ENCODE measurements at places on chromosomes 16 and 17. TPM values are rescaled to one million over a fixed set of nuclear protein-coding genes. Genes with fewer than 3 reads are reported as not detected.

- DNase-seq, result no peak
Measured at GRCh38 chr16:63461248-63461841, 1425.1 kb upstream of the CDH8 start.

GRCh38 chr17:41814195-41814594 lies 1.4 kb downstream of the FKBP10 start:
- DNase-seq, result no peak

DNA sequence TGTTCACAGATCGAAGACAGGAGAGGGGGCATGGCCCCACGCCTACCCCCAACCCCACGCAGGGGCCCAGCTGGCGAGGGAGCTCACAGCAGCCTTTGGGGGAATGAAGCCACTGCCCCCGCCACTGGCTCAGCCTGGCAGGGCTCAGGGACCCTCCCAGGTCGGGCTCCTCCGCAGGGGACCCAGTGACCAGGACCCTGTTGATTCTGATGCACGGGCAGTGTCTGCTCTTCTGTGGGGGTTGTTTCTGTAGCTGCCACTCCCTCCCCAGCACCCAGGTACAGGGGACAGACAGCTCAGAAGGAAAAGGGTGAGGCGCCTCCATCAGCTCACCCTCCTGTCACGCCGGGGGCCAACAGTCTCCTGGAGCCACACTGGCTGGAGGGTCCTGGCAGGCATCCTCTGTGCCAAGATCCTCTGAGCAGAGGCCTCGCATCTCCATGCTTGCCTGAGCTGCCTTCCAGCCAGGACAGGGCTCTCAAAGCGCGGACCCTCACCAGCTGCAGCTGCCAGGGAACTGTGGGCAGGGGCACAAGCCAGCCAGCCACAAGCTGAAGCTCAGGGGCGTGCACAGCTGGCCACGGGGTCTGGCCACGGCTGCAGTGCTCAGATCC lies 49.1 kb downstream of the ZNF778 start:
- DNase-seq, result no peak

GRCh38 chr17:77400445-77400870 lies 259.7 kb downstream of the SEC14L1 start:
- DNase-seq, result no peak

DNA sequence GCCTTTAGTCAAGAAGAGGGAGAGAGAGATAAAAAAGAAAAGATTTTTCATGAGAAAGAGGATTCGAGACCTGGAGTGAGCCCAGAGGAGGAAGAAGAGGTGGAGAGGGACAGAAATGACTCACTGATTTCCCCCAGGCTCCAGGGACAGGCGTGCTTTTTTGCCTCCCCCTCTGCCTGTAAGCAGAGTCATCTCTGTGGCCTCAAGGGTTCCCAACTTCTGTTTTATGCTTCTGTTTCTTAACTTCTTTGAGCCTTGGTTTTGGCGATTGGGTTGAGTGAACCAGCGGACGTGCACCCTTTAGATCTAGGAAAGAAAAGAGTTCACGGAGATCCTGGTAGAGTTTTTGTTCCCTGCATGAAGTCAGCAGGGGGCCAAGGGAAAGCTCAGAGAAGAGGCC lies 147.9 kb upstream of the NOL11 start:
- DNase-seq, result no peak

DNA sequence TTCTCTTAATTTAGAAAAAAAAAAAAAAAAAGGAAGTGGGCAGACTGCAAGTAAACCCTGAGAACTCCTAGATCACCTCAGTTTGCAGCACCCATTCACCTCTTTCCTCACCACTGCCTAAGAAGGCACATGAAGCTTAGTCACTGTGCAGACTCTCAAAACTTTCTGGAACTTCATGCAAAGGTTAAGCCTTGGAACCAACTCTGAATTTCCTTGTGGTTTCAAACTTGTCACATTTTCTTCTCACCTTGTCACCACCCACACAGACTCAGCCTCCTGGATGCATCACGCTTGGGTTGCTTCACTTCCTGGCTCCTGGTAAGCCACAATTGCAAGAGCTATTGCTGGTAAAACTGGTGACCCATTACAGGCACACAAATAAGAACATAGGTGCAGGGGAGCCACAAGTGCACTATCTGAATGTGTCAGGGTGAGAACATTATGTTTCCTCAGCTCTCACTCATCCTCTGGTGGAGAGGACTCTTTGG lies 15.0 kb upstream of the CPD start:
- DNase-seq, result peak; percentile 70

- DNase-seq, result no peak
Measured at GRCh38 chr17:683499-684254, 31.0 kb downstream of the VPS53 start.

Gene MYH13
- not detected for total RNA-seq

DNA sequence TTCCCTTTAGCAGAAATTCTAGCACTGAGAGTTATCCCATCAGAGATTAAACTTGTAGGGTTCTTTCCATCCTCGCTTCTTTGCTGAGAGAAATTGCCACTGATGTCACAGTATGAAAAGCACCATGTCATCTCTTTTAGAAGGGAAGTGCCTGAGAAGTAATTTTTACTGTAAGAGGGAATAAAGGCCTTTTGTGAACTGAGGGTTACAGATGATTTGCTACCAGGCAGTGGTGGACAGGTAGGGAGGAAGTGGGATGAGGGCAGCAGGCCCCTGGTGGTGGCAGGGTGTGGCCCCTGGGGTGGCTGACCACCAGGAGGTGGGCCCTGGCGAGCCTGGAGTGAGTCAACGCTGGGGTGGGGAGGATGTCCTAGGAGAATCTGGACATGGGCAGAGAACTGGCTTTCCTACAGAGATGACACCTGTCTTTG lies 6.4 kb upstream of the MILR1 start:
- DNase-seq, result no peak

GRCh38 chr17:64218066-64218465 lies 45.0 kb downstream of the TEX2 start:
- no peak for DNase-seq

- DNase-seq, result no peak
Measured at GRCh38 chr17:50523208-50523607, 9.3 kb upstream of the EPN3 start.

Gene GLTPD2
- not detected for total RNA-seq

DNA sequence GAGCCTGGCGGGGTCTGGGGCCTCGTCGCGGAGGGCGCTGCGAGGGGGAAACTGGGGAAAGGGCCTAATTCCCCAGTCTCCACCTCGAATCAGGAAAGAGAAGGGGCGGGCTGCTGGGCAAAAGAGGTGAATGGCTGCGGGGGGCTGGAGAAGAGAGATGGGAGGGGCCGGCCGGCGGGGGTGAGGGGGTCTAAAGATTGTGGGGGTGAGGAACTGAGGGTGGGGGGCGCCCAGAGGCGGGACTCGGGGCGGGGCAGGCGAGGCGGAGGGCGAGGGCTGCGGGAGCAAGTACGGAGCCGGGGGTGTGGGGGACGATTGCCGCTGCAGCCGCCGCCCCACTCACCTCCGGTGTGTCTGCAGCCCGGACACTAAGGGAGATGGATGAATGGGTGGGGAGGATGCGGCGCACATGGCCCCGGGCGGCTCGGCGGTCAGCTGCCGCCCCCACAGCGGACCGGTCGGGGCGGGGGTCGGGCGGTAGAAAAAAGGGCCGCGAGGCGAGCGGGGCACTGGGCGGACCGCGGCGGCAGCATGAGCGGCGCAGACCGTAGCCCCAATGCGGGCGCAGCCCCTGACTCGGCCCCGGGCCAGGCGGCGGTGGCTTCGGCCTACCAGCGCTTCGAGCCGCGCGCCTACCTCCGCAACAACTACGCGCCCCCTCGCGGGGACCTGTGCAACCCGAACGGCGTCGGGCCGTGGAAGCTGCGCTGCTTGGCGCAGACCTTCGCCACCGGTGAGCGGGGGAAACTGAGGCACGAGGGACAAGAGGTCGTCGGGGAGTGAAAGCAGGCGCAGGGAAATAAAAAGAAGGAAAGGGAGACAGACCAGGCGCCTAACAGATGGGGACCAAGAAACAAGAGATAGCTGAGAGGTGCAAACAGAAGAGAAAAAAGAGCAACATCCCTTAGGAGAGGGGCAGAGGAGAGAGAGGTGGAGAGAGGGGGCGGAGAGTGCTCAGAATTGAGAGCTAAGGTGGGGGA lies at the start of gene PNMT:
Gene PNMT, plus strand, starts transcription at position 509 of the 980 bp plus-strand sequence. Its CDS starts 23 bp downstream, at position 532.
- peak; percentile 89 for DNase-seq

DNA sequence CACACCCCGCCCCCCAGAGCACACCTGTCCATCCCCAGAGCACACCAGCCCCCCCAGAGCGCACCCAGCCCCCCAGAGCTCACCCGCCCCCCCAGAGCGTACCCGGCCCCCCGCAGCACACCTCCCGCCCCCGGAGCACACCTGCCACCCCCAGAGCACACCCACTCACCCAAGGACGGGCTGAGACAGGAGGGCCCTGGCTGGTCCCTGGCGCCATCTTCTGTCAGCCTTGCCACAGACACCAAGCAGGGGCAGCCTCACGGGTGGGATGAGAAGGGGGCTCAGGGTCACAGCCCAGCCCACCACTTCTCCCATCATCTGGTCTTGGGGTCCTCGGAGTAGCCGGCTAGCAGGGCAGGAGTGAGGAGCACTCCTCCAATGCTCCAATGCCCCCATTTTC lies 31.8 kb downstream of the PIEZO1 start:
- no peak for DNase-seq

Gene CES5A
- total RNA-seq, result not detected

GRCh38 chr17:44363613-44364159 lies at the start of gene FAM171A2:
Gene FAM171A2 (minus strand): TSS chr17:44363853. CDS start chr17:44363714, 139 bp downstream.
- DNase-seq, result peak; percentile 84

Gene HSD17B1
- total RNA-seq, result 1.4 TPM

DNA sequence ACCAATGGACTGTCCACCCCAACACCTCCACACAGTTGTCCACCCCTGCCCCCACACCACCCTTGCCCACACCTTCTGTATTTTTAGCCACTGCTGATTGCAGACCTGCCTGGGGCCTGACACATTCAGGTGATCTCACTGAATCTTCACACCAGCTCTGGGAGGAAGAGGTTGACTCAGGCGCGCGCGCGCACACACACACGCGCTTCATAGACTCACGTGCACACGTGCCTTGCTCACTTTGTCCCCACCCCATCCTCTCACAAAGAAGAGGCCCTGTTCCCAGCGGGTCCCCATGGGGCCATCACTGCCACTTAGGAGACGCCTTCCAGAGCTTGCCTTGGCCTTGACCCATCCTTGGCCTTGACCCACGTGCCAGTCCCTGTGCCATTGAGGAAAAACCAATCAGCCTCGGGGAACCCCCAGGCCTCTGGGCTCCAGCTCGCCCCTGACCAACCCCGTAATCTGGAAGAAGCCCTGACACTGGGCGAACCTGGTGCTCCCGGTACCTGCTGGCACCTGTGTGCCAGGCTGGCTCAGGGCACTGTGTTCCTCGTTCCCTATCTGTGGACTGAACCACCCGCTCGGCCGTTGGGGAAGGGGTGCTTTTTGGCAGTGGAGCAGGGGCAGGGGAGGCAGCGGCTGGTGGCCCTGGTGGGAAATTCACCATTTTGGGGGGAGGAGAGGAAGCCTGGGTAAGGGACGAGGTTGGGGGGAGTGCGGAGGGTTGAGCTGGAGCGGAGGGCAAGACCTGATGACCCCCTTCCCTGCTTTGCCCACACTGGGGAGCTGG lies 3.2 kb downstream of the NLGN2 start:
- no peak for DNase-seq

Gene SLC6A2
- total RNA-seq, result not detected

- peak; percentile 92 for DNase-seq
Measured at GRCh38 chr17:80220054-80220735, at the start of the genes SGSH and SLC26A11. Gene SGSH (minus strand): TSS chr17:80220333. CDS start chr17:80220313, 20 bp downstream. Gene SLC26A11 (plus strand): TSS chr17:80220427. CDS start chr17:80221561, 1,134 bp downstream.

All from upper lobe of right lung (tissue), 1 donor.